CD8-positive, alpha-beta memory T cell (primary cell): ENCODE measurements at places on chromosomes 3 and 15. TPM values are rescaled to one million over a fixed set of nuclear protein-coding genes. Genes with fewer than 3 reads are reported as not detected.

The THRB gene
- not detected for total RNA-seq

The RLBP1 gene
- total RNA-seq = not detected

DNA sequence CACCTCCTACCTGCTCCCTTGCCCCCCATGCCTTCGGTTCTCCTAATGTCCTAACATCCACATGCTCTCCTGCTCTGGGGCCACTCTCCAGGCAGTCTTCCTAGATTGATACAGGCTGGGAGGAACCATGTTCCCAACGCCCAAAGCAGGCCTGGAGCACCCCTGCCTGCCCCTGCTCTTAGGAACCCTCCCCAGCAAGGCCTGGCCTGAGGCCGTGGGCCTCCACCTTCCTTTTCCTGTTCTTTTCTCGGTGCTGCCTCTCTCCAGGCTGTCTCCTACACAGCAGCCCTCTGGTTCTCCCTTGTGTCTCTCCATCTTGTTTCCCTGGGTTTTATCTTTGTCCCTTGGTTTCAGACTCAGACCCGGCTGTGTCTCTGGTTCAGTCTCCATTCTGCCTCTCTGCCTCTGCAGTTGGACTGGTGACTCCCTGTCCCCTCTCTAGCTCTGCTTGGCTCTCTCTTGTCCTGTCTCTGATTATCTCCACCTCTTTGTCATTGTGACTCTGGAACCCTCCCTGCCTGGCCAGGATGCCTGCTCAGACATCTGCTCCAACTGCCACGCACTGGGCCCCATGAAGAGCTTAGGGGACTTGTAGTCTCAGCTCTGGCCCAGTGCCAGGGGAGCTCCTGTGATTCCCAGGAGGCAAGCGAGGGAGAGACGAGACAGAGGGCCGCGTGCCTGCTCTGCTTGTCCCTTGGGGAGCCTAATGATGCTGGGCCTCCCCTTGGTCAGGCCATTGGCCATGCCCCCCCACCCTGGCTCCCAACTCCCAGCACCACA lies 26.0 kb upstream of the RPL29 start:
- H3K36me3 ChIP-seq = no peaks in the 10 kb centered on the region
- no peak overlapping the region for H3K4me3 ChIP-seq
- no peak overlapping the region for H3K27ac ChIP-seq
- no peak for DNase-seq
- no peaks in the 10 kb centered on the region for H3K4me1 ChIP-seq

DNA sequence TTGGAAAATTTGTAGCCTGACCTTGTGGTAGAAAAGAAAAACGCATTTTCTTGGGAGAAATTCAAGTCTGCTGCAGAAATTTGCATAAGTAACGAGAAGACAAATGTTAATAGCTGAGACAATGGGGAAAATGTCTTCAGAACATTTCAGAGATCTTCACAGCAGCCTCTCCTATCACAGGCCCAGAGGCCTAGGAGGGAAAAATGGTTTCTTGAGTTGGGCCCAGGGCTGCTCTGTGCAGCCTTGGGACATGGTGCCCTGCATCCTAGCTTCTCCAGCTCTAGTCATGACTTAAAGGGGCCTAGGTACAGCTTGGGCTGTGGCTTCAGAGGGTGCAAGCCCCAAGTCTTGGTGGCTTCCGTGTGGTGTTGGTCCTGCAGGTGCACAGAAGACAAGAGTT lies 104.2 kb downstream of the ZNF621 start:
- H3K4me3 ChIP-seq = no peak overlapping the region
- DNase-seq = no peak
- no peak overlapping the region for H3K27ac ChIP-seq
- peaks cover 2% of the 10 kb centered on the region for H3K4me1 ChIP-seq
- no peaks in the 10 kb centered on the region for H3K36me3 ChIP-seq

GRCh38 chr3:117409256-117409655 lies 699.7 kb downstream of the TUSC7 start:
- H3K4me1 ChIP-seq = no peaks in the 10 kb centered on the region
- H3K27ac ChIP-seq = no peak overlapping the region
- no peak for DNase-seq
- H3K4me3 ChIP-seq = no peak overlapping the region

GRCh38 chr15:48507416-48508065 lies 138.0 kb downstream of the FBN1 start:
- no peak for DNase-seq
- H3K27ac ChIP-seq = no peak overlapping the region
- no peaks in the 10 kb centered on the region for H3K4me1 ChIP-seq
- no peaks in the 10 kb centered on the region for H3K27me3 ChIP-seq
- H3K36me3 ChIP-seq = no peaks in the 10 kb centered on the region
- no peak overlapping the region for H3K4me3 ChIP-seq

- H3K4me3 ChIP-seq = no peak overlapping the region
- H3K27me3 ChIP-seq = no peaks in the 10 kb centered on the region
- H3K4me1 ChIP-seq = peaks cover 9% of the 10 kb centered on the region
These were observed 35.0 kb upstream of the CFAP161 start for GRCh38 chr15:81098861-81099651.

The CDAN1 gene
- 24.8 TPM for total RNA-seq

- no peak for DNase-seq
- H3K27me3 ChIP-seq = no peaks in the 10 kb centered on the region
- no peaks in the 10 kb centered on the region for H3K36me3 ChIP-seq
- no peak overlapping the region for H3K27ac ChIP-seq
These were observed 143.4 kb downstream of the CHSY1 start for GRCh38 chr15:101108461-101108775.

DNA sequence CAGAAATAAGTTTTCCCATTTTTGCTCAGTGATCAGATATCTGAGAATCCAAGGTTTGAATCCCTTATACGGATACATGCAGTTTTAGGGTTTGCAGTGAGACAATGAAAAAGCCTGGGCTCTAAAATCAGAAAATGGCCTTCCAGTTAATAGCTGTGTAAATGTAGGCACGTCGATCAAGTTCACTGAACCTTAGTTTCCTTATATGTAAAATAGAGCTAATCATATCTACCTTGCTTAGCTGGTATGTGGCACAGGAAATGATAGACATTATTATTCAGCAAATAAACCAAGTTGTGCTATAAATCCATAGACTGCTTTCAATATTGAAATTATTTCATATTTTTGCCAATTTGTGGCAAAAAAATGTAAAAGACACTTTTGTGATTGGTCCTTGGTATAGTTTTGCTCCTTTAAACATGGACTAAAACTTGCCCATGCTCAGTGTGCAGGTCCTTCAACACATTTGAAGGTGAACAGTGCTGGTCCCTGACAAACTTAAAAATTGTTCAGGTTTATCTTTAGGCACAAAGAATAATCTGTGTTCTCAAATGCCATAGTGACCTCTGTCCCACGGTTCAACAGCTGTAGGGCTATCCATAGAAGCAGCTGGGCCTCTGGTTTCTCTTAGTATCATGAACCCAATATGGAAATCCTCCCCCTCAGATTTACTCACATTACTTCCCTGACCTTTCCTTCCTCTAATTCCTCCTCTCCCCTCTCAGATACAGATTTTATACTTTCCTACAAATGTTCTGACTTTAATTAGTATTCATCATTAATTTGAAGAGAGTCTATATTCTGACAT lies 51.0 kb downstream of the CCDC54 start:
- no peaks in the 10 kb centered on the region for H3K36me3 ChIP-seq
- H3K4me1 ChIP-seq = peaks cover 15% of the 10 kb centered on the region
- no peak overlapping the region for H3K4me3 ChIP-seq
- H3K27me3 ChIP-seq = no peaks in the 10 kb centered on the region
- DNase-seq = no peak
- H3K27ac ChIP-seq = no peak overlapping the region
